MG63 (cell line): ENCODE measurements at places on chromosomes 1 and 21.

DNA sequence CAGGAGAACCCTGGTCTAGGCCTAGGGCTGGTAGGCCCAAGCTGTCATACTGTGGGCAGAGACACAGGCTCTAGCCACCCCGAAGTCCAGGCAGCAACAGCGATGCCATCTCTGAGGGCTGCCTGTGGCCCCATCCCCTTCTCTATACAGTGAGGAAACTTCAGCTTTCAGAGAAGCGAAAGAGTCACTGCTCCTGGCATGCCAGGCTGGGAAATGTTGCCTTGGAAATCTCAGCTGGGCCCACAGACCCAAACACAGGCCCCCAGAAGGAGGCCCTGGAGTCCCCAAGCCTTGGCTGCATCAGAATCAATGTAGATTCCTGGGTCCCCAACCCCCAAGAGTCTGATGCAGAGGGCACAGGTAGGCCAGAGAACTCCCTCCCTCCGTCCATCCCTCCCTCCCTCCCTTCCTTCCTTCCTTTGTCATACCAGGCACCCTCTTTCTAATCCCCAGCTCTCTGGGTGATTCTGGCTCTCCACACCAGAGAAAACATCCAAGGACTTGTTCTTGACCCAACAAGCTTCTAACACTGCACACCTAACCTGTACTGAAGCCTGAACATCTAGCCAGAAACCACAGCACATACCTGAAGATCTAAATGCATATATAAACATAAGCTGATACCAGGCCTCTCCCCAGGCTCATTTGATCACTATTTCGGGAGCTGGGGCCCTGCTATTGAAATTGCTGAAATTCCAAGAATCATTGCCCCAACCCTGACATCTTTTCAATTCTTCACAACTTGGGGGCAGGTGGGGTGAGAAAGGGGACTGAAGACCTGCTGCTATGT is 143.2 kb upstream of the EDN2 start:
- no peak for DNase-seq

DNA sequence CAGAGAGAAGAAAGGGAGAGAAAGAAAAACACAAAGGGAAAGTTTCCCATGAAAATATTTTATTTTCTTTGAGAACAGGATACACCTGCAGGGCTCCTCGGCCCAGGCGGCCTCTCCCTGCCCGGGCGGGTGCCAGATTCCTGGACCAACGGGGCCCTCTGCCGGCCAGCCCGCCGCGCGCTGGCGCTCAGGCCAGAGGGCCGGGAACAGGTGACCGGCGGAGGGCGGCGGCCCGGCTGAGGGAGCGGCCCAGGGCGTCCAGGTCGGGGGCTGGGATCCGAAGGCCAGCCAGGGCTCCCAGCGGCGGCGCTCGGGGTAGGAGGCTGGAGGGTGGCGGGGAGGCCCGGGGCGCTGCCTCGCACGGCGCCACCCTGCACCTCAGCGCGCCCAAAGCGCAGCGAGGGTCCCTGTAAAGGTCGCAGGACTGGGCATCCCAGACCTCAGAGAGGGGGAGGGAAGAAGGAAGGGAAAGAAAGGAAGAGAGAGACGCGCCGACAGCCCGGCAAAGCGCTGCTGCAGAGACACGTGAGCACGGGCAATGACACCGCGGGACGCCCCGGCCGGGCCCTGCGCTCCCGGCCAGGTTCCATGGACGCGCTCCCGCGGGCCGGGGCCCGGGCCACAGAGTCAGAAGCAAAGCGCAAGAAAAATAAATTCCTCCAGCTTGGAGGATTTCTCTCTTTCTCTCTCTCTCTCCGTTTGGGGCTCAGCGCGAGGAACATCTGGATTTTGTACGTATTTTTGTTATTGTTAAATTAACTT is 927 bp downstream of the WNT9A start:
- peak; percentile 91 for DNase-seq

DNA sequence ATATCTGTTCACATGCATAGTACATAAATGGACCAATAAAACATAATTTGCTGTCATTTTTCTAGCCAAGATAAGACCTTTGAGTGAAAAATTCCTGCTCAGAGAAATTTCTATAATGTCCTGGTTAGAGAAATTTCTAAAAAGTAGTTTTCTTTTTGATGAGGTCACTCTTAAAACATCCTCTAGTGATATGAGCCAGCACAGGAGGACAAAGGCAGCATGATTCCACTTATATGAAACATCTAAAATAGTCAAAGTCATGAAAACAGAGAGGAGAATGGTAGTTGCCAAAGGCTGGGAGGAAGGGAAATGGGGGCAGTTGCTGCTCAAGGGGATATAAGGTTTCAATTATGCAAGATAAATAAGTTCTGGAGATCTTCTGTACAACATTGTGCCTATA is 239.4 kb downstream of the BACH1 start:
- no peak for DNase-seq

- no peak for DNase-seq
Observed at GRCh38 chr1:30135698-30136097, 587.7 kb downstream of the MATN1 start.

DNA sequence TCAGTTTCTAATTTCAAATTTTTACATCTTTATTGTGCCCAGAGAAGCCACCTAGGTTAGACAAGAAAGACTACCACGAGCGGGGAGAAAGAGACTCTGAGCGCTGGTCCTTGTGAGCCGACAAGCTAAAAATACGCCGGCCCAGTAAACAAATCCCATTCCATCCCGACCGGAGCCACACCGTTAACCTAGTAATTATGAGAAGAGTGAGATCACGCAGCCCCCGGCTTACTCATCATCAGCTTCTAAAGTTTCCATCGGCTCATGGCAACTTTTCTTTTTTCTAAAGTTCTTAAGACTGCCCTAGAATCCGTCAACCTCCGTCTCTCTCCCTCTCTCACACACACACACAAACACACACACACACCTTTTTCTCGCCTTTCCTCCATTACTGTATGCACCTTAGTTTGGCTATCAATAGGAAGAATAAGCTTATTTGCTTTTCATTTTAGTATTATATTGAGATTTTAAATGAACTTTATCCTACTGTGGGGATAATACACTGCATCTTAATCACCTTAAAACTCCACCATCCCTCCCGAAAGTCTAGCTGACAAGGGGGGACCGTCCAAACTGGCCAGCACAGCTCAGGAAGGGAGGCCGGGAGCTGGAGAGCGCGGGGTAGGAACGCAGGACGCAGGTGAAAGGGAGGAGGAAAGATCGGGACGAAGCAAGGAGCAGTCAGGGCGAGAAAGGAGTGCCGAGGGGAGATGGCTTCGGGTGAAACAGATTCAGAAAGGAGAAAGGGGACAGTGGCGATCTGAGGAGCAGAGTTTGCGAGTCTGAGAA is 728 bp downstream of the OTUD7B start:
- peak; percentile 83 for DNase-seq

DNA sequence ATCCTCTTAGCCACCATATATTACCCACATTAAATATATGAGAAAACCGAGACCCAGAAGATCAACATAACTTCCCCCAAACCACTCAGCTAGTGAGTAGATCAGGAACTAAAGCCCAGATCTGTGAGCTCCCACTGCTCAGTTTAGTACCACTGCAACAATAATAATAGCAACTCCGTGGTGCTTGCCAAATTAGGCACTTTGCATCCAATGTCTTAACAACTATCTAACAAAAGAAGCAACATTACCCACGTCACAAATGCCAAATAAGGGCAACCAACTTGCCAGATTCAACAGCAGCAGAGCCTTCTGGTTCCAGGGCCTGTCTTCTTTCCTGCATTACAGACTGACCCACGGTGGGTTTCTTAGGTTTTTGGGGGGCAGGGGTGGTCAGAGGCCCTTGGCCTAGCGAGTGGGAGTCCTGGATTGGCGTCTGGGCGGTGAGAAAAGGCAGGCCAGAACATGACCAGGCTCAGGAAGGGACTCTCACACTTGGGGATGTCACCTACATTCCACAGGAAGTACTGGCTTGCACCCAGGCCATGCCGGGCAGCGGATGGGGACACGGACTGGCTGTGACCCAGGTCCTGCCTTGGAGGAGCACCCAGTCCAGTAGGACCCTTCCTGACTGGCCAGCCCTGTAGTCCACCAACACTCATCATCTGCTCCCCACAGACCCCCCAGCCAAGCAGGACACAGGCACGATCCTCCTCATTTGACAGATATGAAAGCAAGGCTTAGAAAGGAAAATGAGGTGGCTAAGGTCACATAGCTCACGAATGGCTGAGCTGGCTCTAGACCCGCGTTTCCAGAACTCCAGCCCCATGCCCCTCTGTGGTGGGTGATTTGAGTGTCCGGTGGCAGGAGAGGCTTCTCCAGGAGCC is 4.6 kb downstream of the HCRTR1 start:
- DNase-seq: no peak

GRCh38 chr1:20728371-20729154 is 3.9 kb downstream of the SH2D5 start:
- DNase-seq: no peak

- DNase-seq: no peak
Observed at GRCh38 chr1:154081386-154082126, 73.3 kb downstream of the NUP210L start.

DNA sequence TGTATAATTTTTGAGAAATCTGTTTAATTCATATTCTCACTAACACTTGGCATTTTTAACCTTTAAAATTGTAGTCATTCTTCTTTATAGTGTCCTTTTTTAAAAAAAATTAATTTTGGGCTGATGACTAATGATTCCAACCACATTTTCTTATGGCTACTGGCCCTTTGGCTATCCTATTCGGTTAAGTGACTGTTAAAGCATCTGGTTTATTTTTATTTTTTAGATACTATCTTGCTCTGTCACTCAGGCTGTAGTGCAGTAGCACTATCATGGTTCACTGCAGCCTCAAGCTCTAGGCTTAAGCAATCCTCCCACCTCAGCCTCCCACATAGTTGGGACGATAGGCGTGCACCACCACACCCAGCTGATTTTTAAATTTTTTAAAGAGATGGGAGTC is 723.2 kb upstream of the CXADR start:
- no peak for DNase-seq

- DNase-seq: no peak
Observed at GRCh38 chr21:42668298-42668992, 15.0 kb downstream of the PDE9A start.

GRCh38 chr1:245332513-245332912 is 177.7 kb downstream of the KIF26B start:
- DNase-seq: no peak

DNA sequence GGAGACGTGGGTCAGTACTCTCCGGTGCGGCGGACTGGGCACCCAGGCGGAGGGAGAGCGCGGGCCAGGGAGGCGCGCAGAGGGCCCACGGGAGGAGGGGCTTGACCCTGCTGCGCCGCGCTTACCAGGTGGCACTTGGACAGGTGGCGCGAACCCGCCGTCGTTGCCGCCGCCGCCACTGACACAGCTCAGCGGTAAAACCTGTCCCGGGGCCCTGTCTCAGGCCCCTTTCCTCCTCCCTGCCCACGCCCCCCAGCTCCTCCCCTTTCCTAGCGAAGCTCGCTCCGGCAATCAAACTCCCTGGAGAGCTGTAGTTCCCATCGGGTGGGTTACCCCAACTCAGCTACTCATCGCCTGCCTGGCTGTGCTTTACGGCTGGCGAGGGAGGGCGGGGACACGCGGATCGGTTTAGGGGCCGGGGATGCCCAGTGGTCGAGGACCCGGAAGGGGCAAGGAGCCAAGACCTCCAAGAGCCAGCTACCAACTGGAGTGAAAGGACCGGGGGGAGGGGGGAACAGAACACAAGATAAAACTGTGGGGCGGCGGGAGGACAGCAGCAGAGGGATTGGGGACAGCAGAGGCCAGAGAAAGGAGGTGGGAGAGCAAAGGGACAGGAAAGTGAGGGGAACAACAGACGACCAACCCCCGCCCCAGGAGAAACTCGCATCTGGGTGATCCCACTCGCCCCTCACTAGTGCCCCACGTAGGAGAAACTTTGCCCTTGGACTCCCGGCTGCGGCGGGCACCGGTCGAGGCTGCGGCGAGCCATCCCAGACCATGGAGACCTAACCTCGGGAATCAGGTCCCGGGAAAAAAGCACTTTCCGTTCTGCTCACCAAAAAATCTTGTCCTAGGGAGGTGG is 2.9 kb downstream of the GFI1 start:
- DNase-seq: no peak

GRCh38 chr1:173095632-173096031 is 44.9 kb upstream of the TNFSF18 start:
- DNase-seq: peak; percentile 72

- no peak for DNase-seq
Observed at GRCh38 chr1:167501515-167502191, 16.7 kb downstream of the CD247 start.

DNA sequence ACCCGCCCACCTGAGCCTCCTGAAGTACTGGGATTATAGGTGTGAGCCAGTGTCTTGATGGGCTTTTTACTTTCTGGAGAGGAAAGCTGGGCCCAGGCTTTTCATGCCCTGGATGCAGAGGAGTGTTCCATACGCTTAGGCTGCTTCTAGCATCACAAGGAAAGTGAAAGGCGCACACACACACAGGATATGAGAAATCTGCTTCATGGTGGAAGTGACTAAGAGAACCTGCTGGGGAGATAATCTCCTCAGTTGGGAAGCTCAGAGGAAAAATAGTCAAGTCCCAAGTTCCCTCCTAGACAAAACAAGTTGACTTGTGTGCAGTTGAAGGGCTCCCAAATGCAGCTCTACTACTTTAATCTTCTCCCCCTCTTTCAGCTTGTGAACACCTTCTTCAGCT is 2.2 kb downstream of the NUDC start:
- DNase-seq: peak; percentile 26

GRCh38 chr21:26842300-26842699 is 2.9 kb downstream of the ADAMTS1 start:
- peak; percentile 54 for DNase-seq

GRCh38 chr1:228048120-228048519 is 34.4 kb upstream of the ARF1 start:
- no peak for DNase-seq

DNA sequence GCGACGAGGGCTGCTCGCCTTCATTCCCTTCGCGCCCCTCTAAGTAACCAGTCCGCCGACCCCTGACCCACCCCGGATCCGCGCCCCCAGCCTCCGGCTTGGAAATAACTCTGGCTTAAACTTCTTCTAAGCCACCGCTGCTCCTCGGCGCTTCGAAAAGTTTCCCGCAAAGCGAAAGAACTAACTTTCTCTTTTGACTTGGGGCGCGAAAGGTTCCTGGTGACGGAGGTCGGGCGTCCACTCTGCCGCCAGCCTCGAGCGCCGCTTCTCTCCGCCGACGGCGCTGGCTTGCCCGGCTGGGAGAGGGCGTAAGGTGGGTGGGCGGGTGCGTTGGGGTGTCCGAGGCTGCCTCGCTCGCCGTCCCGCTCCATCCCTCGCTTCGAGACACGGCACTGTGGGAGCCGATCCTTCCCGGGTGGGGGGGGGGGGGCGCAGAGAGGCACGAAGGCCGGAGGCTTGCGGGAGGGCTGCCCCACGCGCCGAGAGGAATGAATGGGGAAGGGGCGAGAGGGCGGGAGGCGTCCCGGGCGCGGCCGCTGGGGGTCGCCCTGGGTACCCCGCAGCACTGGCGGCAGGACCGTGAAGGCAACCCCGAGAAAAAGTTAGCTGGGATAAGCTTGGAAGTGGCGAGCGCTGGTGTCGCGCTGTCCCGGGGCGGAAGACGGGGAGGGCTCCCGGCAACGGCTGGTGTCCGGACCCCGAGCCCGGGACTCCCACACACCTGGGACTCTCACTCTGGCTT is 569 bp downstream of the ATF3 start:
- DNase-seq: peak; percentile 58
